ENCODE measurements at places on chromosomes 1 and 21.
A peak's percentile ranks its signal among the peaks of the same experiment; 100 is the strongest.

GRCh38 chr1:114353262-114353661, 157.7 kb downstream of the TRIM33 start:
- no peak for DNase-seq

- no peak for DNase-seq
Measured at GRCh38 chr1:152084853-152085252, 4.0 kb downstream of the TCHHL1 start.

- no peak for DNase-seq
Measured at GRCh38 chr21:24899138-24899537, 708.1 kb downstream of the MRPL39 start.

DNA sequence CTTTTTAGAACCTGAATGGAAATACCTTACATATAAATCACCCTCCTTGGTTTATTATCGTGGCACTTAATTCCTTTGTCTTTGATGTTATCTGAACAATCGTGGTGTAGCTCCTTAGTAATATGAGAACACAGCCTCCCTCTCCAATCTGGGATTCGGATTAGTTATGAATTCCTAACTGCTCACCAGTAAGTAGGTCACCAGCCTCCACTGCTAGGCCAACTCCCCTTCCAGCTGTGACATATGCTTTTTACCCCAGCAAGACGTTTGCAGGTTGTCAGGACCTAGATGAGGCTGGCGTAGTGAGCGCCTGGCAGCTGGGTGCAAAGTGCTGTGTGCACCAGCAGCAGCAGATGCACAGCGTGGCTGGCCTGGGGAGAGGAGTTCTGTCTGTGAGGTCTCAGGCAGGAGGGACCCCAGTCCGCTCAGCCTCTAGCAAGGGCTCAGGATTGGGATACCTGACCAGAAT, 38.2 kb downstream of the NTPCR start:
- DNase-seq = no peak

DNA sequence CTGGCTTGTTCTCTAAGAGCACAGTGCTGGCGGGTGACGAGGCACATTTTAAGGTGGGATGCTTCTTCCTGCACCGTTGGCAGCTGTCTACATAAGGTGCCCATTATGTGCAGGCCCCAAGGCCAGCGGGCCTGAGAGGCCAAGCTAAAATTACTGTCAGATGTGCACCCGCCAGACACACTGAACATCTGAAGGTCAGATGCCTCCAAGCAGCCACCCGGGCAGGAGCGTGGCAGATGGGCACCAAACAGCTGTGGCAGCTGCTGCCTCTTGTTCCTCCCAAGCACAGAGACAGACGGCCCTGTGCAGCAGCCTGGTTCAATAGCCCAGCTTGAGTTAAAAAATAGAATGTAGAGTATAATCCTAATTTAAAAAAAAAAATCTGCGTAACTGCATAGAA, 211.9 kb upstream of the EDN2 start:
- no peak for DNase-seq

DNA sequence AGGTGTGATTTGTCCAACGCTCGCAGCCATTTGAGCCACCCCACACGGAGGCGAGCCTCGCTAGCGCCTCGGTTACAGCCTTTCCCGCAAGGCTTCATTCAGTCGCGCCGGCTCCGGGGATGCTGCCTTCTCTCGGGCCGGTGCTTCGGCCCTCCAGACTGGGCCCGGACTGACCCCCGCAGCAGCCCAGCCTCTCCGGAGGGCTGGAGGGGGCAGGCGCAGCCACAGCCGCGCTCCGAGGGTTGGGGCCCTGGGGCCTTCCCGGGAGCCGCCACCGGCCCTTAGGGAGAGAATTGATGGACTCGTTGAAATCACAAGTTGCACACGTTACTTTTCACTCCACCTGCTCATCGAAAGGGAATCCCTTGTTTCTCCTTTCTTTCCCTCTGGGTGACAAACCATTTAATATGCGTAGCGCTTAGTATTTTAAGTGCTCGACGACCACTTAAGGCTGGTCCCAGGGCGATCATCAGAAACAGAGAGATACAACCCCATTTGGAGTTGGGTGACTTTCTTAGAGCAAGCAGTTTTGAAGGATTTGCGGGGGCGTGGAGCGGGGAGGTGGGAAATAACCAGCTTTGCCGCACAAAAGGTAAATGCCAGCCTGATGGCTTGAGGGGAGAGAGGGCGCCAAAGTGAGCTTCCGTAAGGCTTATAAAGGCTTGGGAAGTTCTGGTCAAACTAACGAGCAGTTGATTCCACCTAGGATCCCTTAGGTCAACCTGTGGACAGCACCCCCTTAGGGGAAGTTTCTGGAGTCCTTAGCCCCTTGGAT, 24.6 kb upstream of the ENAH start:
- DNase-seq = no peak

DNA sequence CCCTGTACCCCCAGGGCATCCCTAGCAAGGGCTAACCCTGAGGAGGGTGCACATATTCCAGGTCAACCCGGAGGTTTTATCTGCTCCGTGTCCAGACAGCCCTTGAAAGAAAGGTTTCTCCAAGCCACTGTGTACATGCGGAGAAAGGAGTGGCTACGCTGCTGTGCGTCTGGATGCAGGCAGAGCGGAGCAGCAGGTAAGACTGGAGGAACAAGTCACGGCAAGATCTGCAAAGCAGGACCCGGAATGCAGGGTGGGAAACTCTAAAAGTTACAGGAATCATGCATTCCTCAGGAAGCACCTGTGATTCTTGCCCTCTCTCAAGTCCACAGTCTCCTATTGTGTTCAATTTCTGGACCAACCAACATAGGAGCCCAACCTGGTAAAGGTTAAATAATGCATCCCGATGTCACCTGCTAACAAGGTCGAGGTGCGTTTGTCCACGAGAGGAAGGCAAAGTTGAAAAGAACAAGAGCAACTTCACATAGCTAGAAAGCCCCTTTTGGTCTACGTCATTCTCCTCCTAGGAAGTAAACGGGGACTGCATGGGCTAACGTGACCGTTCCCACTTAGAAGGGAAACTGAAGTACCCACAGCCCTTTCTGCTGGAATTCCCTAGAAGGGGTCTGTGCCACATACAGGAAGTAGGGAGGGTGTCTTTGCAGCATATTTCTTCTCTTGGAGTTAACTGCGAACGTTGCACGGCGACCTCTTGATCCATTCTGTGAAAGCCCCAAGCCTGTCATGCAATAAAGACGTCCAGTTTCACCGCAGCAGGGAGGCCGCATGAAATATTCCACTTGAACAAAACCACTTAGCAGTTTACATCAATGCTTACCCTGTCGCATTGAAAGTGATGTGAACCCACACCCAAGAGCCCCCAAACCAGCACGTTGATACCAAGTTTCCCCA, 5.8 kb downstream of the TIAM1 start:
- DNase-seq = no peak

DNA sequence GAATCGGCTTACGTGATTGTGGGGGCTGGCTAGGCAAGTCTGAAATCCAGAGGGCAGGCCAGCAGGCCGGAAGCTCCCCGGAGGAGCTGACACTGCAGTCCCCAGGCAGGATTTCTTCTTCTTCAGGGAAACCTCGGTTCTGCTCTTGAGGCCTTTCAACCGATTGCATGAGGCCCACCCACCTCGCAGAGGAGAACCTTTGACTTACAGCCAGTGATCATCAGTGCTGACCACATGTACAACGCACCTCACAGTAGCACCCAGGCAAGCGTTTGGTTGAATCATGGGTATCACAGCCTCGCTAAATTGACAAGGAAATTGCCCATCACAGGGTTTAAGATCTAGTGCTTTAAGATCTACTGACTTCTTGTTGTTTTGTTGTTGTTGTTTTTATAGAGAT, 23.6 kb upstream of the GPR157 start:
- DNase-seq = no peak

GRCh38 chr1:156480411-156481192, 20.0 kb downstream of the MEF2D start:
- no peak for DNase-seq

DNA sequence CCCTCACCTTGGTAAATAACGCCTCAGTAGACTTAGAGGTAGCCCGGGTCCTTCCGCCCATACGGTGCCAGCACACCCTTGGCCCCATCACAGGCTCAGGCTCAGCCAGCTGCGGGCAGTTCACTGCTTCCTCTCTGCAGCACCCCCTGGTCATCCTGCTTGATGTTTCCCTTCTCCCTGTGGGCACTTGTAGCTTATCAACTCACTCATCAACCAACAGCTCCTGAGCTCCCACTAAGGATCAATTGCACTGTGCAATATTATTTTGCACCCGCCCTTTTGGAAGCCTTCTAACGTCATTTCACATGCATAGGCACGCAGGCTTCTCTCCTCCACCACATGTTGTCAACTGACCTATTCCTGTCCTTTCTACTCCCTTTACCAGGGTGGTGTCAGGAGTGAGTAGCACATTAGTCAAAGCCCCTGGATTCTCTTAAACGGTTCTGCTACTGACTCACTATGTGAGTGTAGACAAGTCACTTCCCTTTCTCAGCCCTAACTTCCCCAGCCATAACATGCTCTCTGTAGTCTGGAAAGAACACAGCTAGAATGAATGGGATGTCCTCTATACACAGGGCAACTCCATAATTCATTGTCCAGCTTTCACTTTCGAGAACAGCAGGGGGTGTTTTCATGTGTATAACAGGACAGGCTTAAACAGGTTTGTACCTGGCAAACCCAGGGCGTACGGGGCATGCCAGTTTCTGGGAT, 47.1 kb upstream of the IRF2BP2 start:
- DNase-seq = peak; percentile 77

- no peak for DNase-seq
Measured at GRCh38 chr1:14487671-14488070, 110.8 kb upstream of the KAZN start.

- no peak for DNase-seq
Measured at GRCh38 chr1:159421821-159422220, 10.2 kb upstream of the OR10J4 start.

GRCh38 chr1:223229756-223230155, 86.7 kb upstream of the TLR5 start:
- DNase-seq = no peak

DNA sequence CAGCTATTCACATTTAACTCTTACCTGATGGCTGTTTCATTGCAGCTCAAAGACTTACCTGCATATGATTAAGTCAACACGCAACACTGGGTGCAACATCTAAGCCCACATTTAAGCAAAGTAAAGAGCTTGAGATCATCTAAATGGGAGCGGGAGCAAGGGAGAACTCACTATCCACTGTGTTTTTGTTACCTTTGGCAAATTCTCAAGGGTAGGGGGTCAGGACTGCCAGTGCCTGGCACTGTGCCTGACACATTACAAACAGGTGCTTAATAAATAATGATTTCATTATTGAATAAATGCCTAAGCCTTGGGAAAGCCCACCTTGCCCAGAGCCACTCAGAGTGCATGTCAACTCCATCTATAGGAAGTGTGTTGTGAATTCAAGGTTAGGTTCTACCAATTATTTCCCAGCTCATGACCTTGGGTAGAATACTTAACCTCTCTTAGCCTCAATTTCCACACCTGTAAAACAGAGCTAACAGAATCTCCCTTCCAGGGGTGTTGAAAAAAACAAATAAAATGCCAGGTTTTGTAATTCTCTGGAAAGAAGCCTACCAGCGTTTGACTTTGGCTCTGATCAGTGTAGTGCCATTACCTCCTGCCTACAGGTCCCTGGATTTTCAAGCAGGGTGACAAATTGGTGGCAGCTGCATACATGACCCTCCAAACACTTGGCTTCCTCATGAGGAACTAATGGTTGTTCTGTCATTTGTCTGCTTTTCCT, 109.7 kb downstream of the TGFBR3 start:
- no peak for DNase-seq

DNA sequence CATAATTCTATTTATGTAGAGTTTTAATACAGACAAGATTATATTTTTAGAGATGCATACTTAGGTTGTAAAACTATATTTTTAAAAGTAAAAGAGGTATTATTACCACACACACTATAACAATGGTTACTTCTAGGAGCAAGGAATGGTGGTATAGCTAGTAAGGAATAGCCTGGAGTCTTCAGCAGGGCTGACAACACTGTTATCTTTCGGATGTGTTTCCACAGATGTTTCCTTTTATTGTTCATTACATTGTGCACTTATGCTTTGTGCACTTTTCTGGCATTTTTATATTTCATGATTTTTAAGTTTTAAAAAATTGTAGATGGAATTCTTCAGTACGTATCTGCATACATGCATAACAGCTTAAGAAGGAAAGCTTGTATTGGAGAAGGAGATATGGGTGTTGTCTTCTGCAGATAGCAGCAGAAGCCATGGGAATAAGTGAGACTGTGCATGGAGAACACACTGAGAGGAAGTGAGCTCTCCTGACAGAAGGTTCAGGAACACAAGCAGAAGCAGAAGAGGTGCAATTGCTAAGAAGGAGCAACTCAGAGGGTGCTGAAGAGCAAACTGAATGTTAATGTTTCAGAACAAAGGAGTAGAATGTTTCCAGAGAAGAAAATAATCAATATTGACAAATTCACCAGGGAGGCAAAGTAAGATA, 91.8 kb downstream of the UCHL5 start:
- DNase-seq = peak; percentile 52

DNA sequence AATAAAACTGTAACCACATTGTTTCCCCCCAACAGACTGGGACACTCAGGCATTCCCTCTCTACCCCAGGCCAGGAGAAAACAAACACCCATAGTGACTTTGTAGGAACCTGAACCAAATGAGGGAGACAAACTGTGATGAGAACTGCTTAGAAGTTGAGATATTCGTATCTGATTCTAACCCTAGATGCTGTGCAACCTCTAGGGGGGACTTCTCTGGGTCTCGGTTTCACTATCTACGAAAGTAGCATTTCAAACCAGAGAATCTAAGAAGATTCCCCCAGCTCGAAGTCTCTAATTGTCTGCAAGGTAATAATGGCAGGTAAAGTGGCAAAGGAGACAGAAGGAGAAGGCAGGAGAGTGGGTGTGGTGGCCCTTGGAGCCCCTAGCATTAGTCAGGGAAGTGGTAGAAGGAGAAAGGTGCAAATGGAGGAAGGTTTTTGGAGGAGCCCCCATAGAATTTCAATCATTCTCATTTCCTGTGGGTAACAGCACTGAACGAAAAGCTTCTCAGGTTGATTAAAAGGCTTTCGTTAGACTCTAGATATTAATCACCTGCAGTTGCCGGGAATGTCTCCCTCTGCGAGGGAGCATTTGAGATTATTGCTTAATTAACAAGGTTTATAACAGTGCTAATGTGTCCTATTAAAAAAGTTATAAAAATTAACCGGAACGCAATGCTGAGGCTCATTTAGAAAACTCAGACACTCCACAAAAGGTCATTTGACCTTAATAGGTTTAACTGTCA, 46.4 kb downstream of the BEND5 start:
- DNase-seq = no peak

GRCh38 chr1:201791051-201791778, 37.7 kb upstream of the IPO9 start:
- DNase-seq = no peak
